Activated CD4-positive, alpha-beta T cell treated with anti-CD3 and anti-CD28 coated beads, Interleukin-2, amount 50 U/mL, for 1 hour (primary cell): ENCODE measurements at places on chromosomes 4 and X.

- no peak for DNase-seq
Observed at GRCh38 chrX:883588-883987, 253.0 kb downstream of the SHOX start.

DNA sequence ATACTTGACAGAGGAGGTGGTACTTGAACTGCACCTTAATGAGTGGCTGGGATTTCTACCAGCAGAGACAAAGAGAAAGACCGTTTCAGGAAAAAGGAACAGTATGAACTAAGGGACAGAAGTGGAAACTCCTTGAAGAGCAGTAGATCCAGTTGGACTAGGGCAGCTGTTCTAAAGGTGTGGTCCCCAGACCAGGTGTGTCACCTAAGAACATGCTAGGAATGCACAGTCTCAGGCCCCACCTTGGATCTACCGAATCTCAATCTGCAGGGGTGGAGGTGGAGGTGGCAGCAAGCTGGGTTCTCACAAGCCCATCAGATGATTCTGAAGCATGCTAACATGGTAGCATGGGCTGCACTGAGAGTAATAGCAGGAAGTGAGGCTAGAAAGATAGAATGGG, 22.3 kb downstream of the DAPP1 start:
- no peak for DNase-seq

- no peak for DNase-seq
Observed at GRCh38 chr4:52640808-52641565, 18.1 kb downstream of the USP46 start.

GRCh38 chr4:99615170-99615820, 40.7 kb downstream of the MTTP start:
- DNase-seq, result no peak

GRCh38 chr4:151297170-151297569, 20.2 kb downstream of the PRSS48 start:
- no peak for DNase-seq

GRCh38 chr4:16120720-16121119, 36.9 kb upstream of the PROM1 start:
- DNase-seq, result no peak

GRCh38 chr4:13793020-13793710, 165.6 kb upstream of the BOD1L1 start:
- DNase-seq, result no peak

DNA sequence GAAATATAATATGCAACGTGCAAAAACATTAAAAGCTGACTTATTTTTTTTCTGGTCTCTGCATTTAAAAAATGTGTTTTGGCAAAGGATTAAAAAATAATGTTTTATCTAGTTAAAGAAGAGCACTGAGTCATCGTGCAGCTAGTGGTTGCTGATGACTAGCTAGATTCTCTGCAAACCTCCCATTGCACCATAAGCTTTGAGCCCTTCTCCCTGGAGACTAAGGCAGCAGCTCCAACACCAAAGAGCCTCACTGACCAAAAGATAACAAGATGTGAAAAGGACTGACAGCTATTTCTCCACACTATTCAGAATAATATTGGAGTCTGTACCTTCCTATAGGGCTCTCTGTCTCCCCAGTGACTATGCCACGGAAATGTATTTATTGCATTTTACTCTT, 424.3 kb downstream of the SLITRK2 start:
- no peak for DNase-seq

- no peak for DNase-seq
Observed at GRCh38 chr4:39846120-39846519, 131.6 kb downstream of the PDS5A start.

DNA sequence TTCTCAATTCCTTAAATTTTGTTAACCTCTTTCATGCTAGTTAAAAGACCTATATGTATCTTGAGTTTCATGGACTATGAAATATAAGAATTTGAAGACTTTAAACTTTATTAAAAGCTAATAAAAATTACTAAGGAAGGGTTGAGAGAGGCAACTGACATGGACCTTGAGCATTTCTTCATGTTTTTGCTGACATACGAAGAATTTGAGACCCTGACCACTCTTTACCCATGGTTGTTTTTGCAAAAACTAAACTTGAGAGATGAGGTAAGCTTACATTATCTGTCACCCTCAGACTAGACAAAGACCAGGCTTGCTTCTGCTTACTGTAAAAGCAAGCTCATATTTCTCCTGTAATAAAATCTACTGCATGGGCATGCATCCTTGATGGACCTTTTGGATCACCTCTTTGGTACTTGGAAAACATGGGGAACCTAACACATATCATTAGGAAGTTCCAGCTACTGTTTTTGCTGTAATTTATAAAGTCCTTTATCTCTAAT, 338.2 kb upstream of the PABPC4L start:
- DNase-seq, result no peak

- no peak for DNase-seq
Observed at GRCh38 chr4:6230502-6230785, 30.1 kb upstream of the JAKMIP1 start.

- DNase-seq, result no peak
Observed at GRCh38 chr4:56324011-56324610, 63.2 kb downstream of the AASDH start.

DNA sequence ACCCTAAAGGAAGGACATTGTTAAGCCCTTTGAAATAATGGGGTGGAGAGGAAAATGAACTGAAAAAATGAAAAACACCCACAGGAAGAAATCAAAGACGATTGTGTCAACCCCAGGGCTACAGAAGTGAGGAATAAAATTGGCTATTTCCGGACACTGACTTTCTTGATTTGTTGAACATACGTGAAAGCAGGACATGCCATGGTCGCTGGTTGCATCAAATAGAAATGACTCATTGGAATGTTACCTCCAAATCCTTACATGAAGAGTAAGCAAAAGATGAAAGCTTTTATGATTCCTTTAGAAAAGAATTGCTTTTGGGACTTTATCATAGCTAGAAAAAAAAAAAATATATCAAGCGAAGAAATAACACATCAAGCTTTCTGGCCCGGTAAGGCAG, 75.3 kb downstream of the DCUN1D4 start:
- no peak for DNase-seq

- no peak for DNase-seq
Observed at GRCh38 chr4:93829820-93830687, 1.5 kb downstream of the ATOH1 start.

GRCh38 chr4:118139241-118139640, 105.0 kb downstream of the NDST3 start:
- DNase-seq, result no peak

DNA sequence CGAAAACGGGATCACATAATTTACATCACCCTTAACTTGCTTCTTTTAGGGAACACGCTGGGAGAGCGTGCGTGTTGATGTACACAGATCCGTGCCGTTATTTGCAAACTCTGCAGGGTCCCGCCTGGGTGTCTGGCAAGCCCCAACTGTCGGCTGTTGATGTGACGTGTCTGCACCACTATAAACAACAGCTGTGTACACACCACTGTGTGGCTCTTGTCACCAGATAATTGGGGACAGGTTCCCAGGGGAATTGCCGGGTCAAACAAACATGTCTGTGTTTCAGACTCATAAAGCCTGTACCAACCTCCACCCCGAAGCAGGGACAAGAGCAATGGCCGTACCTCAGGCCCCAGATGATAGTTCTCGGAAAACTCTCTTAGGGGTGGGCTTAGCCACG, 105.0 kb upstream of the AFAP1 start:
- no peak for DNase-seq

- no peak for DNase-seq
Observed at GRCh38 chr4:57110640-57111511, 691 bp upstream of the IGFBP7 start.

- no peak for DNase-seq
Observed at GRCh38 chr4:10002278-10002677, 19.0 kb downstream of the SLC2A9 start.

- no peak for DNase-seq
Observed at GRCh38 chr4:123588631-123589241, 192.1 kb downstream of the SPRY1 start.

DNA sequence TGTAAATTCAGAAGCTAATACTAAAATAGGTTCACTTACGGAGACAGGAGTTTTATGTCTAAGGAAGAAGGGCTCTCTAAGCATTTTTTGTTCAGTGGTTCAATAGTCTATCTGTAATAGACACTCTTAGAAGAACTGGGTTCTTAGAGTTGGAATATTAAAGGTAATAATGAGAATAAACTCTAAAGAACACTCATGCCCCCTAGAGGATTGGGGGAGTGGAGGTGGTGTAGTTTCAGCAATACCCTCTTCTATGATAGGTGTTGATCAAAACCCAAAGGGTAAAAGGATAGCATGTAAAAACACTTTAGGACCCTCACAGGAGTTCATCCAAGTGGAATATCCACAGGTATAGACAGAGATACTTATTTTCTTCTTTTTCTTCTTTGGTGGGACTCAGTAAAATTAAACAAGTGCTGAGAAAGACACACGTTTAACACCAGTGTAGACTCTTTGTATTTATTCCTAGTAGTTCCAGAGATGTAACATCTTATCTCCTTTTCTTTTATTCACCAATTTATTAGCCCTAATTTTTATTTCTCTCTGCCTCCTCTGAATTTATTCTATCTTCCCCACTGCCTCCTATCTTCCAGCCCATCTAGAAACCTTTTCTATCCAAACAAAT, 25.7 kb upstream of the MND1 start:
- DNase-seq, result peak; percentile 16

GRCh38 chr4:124432500-124432899, 280.0 kb downstream of the ANKRD50 start:
- DNase-seq, result no peak

DNA sequence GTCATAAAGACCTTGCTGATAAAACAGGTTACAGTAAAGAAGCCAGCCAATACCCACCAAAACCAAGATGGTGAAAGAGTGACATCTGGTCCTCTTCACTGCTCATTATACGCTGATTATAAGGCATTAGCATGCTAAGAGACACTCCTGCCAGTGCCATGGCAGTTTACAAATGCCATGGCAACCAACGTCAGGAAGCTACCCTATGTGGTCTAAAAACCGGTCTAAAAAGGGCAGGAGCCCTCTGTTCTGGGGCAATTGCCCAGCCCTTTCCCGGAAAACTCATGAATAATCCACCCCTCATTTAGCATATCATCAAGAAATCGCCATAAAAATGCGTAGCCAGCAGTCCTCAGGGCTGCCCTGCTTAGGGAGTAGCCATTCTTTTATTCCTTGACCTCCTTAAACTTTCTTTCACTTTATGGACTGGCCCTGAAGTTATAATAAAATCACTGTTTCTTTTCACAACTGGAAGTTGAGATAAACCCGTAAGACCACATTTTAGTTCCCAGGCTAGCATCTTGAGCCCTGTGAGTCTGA, 260.5 kb upstream of the FAT1 start:
- no peak for DNase-seq

GRCh38 chrX:23292354-23292987, 42.2 kb upstream of the PTCHD1 start:
- no peak for DNase-seq

DNA sequence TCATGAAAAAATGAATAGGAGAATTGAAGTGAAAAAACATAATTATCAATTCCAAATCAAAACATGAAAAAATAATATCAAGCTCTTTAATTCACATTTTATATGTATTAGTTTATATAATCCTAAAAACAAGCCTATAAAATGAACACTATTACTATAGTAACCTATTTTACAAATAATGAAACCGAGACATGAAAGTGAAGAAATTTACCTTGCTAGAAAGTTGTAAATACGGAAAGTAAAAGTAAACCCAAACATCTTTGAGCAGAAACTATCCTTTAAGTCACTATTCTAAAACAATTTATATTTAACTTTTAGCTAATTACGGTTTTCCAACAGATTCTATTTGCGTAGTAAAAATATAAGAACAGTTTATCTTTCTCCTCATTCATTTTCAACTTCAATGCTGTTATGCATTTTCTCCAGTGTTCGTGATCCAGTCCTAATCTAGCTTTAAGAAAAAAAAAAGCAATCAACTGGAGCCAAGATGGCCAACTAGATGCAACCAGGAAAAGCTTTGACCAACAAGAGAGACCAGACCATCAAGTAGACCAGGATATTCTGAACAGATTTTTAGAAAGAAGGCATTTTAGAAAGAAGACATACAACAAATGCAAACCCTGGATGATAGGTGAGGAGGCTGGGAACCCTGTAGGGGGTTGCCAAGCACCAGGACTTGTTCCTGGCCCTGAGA, 67.0 kb downstream of the DDX53 start:
- DNase-seq, result no peak

DNA sequence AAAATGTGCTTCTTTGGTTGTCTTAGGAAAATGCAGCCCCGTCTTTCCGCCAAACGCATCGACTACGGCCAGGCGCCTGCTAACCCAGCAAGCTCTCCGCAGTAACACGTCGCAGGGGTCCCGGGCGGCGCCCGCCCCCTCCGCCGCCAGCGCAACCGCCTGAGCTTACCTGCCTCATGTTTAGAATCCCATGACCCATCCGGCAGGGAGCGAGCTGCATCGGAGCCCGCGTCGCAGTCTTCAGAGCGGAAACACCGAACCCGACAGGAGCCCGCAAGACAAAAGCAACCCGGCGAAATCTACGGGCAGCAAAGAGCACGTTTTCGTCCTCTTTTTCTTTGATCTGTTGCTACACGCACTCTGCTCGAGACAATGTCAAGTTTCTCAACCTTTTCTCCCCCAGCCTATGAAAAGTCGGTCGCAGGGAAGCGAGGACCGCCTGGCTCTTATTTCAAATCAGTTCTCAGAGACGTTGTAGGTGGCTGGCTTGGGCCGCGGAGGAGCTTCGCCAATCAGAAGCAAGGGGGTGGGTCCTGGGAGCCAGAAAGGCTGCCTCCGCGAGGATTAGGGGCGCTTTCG, at the start of gene MID1:
Gene MID1 (minus strand): TSS at position 465 of the 579 bp plus-strand sequence. CDS start 53,038 bp downstream, outside the sequence.
- DNase-seq, result no peak

DNA sequence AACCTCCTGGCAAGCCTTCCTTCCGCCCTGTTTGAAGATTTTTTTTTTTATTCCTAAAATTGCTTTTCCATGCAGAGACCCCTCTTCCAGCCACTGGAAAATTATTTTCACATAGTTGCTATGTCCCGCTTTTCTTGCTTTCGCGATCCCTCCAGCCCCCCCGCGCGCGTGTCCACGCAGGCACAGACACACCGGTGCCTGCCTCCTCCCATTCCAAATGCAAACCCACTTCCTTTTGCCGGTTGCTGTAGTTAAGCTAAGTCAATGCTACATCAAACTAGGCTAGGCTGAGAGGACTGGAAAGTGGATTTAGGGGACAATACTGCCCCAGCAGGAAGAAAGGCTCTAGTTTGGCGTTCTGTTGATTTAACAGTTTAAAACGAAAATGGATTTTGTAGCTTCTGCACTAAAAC, 111.0 kb downstream of the DHX15 start:
- no peak for DNase-seq

GRCh38 chr4:15482842-15483241, 13.2 kb downstream of the CC2D2A start:
- no peak for DNase-seq

DNA sequence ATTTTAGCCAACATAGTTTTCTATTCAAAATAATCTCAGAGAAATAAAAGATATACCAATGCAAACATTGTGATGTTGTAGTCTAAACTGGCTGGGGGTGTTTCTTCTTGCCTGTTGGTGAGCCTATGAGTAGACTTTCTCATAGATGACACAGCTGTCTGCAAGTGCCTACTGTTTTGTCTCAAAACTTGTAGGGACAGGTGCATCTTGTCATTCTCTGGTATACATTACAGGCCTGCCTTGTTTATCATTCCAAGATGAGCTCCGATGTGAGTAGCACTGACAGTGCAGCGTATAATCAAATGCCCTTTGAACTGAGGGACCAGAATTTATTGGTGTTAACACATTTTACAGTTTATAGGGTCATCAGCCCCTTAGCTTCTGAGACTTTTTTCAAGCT, 353.8 kb downstream of the PRDM5 start:
- DNase-seq, result no peak

- DNase-seq, result no peak
Observed at GRCh38 chr4:153335665-153336064, 8.8 kb upstream of the MND1 start.
